Stimulated activated CD4-positive, alpha-beta T cell treated with anti-CD3 and anti-CD28 coated beads, Interleukin-1b, Interleukin-23, amount 100 ng/mL, for 1 hour (primary cell): ENCODE measurements at places on chromosomes 5 and 9.

- DNase-seq, result no peak
Measured at GRCh38 chr5:130104895-130105688, 200.8 kb downstream of the CHSY3 start.

DNA sequence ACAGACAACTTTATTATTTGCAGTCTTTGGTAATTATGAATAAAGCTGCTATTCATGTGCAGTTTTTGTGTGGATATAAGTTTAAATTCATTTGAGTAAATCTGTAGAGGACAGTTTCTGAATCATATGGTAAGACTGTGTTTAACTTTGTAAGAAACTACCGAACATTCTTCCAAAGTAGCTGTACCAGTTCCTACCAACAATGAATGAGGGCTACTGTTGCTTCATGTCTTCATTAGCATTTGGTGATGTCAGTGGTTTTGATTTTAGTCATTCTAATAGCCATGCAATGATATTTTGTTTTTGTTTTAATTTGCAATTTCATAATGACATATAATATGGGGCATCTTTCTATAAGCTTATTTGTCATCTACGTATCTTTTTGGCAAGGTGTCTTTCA is 501.3 kb upstream of the RORB start:
- no peak for DNase-seq

DNA sequence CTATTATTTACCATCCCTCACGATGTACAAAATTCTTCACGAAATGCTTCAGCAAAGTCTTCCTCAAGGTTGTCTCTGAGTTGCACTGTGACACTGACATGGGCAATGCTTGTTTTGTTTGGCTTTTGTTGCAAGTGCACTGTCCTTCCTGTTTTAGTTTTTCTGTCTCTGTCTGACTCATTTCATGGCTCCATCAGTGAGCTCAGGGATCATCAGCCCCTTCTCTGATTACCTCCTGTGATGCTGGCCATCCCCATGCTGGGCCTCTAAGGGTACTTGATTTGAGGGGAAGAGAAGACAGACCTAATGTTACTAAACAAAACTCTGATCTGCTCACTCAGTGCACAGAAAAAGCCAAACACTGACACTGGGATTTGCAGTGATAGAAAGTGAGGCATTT is 37.6 kb upstream of the STX17 start:
- DNase-seq, result no peak

- DNase-seq, result no peak
Measured at GRCh38 chr5:130994496-130995253, 170.4 kb downstream of the HINT1 start.

DNA sequence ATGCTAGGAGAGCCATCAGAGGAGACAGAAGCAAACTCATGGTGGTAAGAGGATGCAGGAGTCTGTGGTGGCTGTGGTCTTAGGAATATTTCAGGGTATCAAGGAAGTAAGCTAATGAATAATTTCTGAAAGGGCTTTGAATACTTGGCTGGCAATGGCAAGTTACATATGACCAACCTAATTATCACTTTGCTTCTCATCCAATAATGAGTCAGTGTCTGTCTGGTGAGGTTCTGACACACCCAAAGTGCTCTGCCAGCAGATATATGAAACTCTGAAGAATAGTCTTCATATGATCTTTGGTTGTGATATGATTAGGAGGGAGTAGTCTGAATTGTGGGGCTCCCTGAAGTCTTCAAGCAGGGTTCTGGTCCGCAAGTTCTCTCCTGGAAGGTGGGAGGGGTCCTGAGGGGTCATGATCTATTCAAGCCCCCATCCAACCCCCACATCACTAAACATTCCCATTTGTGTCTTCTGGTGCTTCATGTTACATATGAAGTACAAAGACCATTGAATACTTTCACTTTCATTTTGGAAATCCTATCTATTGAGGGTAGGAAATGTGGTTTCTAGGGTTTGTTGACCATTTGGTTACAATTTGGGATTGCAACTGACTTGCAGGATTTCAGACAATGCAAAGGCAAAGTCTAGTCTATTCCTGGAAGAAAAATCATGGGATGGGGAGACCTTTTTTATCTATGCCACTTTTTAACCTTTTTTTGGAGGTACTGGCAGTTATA is 199.9 kb upstream of the CDKN2B start:
- no peak for DNase-seq

GRCh38 chr5:124888050-124888506 is 141.6 kb upstream of the ZNF608 start:
- no peak for DNase-seq

DNA sequence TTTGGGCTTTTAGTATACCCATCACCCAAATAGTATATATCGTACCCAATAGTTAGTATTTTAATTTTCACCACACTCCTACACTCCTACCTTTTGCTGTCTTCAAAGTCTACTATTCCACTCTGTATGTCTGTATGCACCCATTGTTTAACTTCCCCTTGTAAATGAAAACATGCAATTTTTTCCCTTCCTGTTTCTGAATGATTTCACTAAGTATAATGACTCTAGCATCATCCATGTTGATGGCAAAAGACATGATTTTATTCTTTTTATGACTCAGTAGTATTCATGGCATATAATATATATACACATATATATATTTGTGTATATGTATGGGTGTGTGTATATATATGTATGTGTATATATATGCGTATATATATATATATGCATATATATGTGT is 63.1 kb upstream of the FAM174A start:
- DNase-seq, result no peak

- no peak for DNase-seq
Measured at GRCh38 chr5:71475788-71476384, 20.4 kb downstream of the BDP1 start.
